Astrocyte of the spinal cord (primary cell): ENCODE measurements at places on chromosomes 4 and X.

DNA sequence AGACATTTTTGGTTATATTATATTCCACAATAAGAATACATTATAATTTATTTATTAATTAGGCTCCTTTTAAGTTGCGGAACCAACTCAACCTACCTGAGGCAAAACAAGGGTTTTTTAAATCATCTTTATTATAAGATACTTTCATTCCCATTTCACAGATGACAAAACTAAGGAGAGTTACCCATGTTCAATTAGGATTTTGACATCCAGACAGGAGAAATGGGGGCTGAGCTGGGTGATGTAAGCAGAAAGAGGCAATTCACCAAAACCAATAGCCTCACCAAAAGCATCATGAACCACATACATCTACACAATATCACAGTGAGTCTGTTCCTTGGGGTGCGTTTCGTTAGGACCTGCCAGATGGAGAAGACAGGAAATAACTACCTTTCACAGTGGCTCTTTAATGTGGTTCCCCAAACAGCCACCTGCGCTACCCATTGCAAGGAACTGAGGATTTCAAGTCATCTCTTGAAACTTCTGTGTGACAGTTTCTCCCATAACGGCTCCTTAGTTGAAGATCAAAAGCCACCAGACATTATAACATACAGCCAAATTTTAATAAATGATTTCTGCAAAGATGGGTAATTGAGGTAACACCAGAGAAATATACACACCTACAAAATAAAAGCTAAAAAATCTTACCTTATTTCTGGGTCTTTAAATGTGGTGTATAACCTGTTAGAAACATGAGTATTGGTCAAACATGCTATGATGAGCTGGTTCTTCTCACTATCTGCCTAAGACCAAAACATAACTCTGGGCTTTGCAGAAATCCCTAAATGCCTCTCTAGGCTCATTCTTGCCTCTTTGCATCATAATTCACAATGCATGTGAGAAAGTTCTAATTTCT lies 190.6 kb upstream of the LEF1 start:
- no peak for DNase-seq

GRCh38 chr4:39587881-39588280 lies 50.8 kb downstream of the SMIM14 start:
- DNase-seq: peak; percentile 83

GRCh38 chrX:96383428-96383827 lies 301.2 kb upstream of the DIAPH2 start:
- no peak for DNase-seq

DNA sequence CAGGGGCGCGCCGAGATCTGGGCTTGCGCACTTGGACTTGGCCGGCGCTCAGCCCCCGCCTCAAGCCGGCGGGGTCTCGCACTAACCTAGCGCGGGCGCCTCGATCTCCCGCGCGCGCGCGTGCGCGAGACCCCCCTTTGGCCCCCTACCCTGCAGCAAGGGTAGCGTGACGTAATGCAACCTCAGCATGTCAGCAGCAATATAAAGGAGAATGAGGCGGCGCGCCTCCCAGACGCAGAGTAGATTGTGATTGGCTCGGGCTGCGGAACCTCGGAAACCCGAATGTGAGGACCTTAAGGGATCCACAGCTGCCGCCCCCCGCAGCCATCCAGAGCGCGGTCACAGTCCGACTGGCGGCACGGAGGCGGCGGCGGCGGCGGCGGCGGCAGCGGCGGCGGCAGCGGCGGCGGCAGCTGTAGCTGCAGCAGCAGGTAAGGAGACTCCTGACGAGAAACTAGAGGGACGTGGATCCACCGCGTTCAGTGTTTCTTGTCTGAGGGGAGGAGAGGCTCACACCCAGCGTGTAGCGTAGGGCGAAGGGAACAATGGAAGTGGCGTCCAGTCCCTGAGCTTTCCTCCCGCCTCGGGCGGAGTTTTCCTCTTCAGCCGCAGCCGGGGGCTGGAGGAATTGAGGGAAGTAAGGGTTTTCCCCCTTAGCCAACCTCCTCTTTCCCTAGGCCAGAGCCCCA lies at the start of the genes SATL1 and ZNF711:
SATL1 (minus strand) TSS at position 19 of the 689 bp plus-strand sequence. CDS start 134,811 bp downstream, outside the sequence.
ZNF711 (plus strand) TSS at position 231 of the 689 bp plus-strand sequence. CDS start 3,582 bp downstream, outside the sequence.
- DNase-seq: peak; percentile 76

DNA sequence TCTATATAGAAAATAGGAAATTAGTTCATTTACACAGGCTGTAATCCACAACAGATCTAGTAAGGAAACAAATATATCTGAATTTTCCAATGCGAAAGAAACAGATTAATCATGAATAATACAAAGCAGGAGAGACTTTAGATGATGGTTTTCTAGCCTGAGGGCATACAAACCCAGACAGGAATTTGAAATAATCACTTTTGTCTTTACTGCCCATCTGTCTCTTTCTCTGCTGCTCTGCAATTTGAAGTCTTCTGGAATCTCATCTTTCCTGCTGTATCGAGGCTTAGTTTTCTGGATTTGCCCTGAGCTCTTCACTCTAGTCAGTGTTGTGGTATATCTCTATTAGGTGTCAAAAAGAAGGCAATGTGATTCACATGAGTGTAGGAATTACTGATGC lies 711.8 kb upstream of the FAM241A start:
- no peak for DNase-seq

DNA sequence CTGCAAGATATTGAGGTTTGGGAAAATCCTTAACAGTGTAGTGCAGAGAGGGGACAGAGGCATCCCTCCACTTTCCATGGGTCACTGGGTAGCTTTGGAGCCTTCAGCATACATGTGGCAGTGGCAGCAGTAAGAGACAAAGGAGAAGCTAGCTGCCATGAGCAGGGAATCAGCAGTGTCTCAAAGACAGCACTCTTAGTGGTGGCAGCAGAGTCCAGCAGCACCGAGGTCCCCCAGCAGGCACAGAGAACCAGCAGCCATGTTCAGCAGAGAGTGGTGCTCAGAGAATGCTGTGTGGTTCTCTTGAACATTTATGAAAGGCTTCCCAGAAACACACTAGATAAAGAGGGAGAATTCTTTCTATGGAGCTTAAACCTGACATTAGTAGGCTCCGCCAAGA lies 308.5 kb downstream of the CENPC start:
- no peak for DNase-seq

GRCh38 chr4:94523617-94524016 lies 71.9 kb downstream of the PDLIM5 start:
- peak; percentile 55 for DNase-seq

GRCh38 chr4:154640999-154641398 lies 28.5 kb upstream of the FGG start:
- DNase-seq: no peak

DNA sequence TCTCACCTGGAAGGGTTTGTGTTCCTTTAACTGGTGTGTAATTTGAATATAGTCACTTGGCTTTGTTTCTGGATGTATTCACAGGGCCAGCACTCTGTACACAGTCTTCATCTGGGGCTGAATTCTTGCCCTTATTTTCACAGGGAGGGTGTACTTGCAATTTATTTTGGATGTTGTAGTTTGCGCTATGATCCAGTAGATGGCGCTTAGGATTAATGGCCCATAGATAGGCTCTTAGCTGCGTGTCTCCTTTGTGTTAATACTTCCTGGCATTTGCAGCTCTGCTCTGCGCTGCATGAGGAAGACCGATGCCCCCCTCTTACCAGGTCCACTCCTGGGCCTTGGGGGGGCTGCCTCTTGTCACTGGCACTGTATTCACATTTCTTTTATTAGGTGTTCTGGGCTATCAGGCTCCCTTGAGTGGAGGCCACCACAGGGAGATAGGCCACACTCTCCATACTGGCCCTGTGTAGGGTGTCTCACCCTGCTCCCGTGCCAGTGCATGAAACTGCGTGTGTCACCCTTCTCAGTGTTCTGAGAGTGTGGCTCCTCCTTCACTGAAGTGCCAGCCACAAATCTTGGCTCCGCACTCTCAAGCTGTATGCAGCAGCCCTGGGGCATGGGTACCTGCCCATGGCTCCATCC lies 562.2 kb downstream of the ZIC3 start:
- DNase-seq: peak; percentile 41

DNA sequence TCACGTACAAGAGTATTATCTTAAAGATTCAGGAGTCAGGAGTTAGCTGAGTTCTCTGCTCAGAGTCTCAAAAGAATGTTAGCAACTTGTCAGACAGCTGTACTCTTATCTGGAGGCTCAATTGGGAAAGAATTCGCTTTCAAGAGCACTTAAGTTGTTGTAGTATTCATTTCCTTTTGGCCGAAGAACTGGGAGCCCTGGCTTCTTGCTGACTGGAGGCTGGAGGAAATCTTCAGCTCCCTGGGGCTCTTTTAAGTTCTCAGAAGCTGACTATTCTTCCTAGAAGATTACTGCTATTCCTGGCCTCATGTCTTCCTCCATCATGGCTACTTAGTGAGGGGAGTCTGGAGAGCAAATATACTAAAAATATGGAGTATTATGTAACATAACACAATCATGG lies 587.2 kb downstream of the EPHA5 start:
- DNase-seq: no peak

DNA sequence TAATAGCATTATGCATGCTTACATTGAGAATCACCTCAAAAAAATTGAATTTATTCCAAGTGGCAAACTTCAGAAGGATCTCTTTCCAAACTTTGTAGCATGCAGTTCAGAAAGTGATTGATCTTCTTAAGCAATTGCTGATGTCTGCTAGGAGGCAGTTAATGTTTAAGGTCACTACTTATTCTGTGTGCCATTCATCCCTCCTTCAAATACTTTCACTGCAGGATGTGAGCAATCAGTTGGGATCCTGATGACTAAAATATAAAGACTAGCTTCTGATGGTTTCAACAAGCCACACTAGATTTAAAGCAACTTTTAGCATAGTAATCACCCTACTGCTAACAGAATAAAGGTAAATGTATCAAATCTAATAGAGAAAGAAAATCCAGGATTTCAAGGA lies 414.1 kb downstream of the ADGRL3 start:
- peak; percentile 27 for DNase-seq

DNA sequence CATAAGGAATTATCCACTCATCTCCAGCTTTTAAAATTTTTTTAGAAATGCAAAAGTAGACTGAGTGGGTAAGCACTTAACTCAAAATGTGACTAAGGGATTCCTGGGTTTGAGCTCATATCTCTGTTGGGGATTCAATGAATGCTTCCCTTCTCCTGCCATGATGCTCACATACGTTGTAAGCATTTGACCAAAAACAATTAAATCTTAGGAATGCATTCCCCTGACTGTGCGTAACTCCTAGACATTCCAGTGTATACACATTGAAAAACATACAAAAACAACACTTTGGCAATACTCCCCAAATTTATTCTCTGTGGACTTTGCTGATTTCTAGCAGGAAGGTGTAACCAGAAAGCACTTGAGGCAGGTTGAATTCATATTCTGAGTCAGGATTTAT lies 29.8 kb downstream of the SPANXA2 start:
- peak; percentile 7 for DNase-seq

DNA sequence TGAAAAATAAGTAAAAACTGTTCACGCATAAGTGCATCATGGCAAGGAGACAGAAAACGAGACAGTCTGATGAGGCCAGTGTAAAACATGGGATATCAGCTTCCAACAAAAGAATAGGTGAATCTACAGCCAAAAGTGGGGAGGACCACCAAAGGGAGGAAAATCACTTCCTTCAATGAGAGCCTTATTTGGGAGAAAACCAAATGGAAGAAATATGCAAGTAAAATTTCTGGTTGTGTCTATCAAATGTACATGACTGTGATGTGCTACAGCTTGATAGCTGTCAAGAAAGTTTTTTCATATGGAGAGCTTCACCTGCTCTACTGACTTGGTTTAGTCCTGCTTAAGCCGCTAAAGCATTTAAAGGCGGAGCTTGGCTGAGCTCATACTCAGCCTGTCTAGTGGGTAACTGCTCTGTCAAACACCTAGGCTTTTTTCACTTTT lies 66.2 kb downstream of the MAGEA1 start:
- DNase-seq: peak; percentile 12

- peak; percentile 68 for DNase-seq
Observed at GRCh38 chr4:123037804-123038203, 115.4 kb upstream of the NUDT6 start.

DNA sequence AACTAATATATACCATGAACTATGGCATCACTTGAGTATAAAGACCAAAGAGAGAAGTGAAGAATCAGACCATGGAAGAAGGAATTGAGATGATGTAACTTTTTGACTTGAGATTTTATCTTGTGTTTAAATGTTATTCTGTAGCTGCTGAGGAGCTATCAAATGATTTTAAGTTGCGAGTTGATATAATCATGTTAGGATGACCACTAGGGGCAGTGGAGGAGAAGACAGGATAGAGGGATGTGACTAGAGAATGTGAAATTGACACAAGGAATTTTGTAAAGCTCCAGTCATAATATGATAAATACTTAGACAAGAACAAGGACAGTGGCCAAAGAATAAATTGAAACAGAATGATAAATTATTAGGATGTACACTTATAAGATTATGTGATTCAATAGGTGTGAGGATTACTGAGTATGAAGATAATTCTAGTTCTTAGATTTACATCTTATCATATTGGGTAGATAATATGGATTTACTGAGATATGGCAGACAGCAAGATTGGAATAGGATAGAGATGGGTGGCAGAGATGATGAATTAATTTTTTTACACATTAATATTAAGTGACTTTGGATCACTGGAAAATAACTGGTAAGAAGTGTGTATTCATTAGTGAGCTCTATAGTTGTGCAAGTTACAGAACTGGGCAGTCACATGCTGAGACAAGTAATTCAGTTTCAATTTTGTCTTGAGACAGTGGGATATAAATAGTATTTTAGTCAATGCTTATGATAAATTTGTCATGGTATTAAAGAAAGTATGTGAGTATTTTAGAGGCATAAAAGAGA lies 816.0 kb upstream of the PCDH10 start:
- peak; percentile 30 for DNase-seq

GRCh38 chr4:184153781-184154180 lies 63.9 kb downstream of the ENPP6 start:
- DNase-seq: no peak
